ENCODE measurements at places on chromosomes 7 and 10. TPM values are rescaled to one million over a fixed set of nuclear protein-coding genes. Genes with fewer than 3 reads are reported as not detected.

DNA sequence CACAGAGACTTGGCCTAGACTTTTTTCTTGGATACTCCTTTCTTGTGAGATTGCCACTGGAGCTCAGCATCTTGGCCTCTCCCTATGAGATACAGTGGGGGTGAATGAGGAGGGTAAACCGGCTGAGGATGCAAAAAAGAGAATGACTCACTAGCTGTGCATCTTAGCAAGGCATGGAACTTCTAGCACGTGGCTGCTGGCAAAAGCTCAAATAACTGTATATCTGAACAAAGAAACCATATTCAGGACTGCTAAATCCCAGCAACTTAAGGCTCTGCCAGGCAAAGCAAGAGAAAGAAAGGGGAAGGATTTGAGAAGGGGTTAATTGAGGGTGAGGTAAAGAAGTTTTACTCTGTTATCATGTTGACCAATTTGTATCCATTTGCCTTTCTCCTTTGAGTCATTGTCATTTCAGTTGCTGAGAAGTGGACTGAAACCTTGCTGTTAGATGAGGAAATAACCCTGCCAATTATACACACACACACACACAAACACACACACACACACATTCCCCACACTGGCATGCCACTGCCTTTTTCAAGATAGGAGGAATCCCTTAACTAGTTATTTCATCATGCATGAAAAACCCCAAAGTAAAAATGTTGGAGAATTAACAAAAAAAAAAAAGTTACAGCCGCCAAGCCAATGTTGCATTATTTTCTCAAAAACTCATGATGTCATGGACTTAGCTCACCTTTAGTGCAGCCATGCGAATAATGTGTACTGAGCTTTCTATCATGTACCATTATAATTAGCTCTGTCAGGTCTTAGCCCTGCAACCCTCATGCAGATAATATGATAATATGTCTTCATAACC, 997.3 kb downstream of the LRMDA start:
- no peak for DNase-seq

DNA sequence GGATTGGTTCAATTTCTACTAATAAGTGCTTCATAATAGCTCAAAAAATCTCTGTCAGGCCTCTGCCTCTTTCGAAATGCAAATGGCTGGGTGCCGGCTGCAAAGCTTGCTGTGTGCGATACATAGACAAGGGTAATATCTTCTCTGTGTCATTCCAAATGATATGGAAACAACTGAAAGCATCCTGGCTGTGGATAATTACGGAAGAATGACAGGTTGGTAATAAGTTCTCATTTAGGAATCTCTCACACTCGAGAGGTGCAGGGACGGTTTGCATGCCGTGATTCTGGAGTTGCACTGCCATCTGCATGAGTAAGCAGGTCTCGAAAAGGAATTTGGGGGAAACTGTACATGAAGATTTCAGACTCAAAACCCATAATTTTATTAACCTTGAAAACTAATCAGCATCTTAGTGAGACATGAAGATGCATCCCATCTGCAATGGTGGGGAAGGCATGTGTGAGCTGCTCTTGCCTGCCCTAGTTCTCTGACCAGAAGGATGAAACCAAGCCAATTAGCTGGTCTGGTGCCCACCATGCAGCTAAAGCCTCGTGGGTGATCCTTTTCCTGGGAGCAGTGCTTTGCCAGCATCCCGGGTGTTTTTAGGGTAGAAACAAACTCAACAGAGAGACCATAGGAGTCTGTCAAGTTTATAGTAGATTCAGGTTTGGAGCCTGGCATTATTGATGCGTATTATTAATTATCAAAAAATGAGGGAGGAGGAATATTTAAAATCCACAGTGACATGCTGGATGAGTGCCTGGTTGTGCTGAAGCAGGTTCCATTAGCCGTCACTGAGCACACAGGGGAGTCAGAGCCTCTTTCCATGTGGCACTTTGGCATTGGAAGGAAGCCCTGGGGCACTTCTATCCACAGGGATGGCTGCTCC, 503.6 kb upstream of the MGMT start:
- no peak for DNase-seq

Gene TCTN3
- 32.1 TPM for total RNA-seq

Gene AKR1C8
- not detected for total RNA-seq

DNA sequence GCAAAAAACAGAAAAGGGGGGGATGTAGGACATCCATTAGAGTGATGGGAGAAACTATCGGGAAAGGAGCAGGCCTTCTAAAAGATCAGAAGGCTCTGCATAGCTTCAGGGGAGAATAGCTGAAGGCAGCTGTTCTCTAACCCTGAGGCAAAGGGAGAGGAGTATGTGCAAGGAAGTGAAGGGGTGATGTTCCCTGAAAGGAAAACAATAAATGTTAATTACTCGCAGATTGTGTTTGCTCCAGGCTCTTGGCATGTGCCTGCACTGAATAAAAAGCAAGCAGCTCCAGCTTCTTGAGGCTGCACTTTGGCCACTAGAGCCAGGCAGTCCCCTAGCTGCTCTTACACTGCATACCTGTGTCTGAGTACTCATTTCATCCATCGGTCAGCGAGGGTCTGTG, 14.4 kb upstream of the STARD3NL start:
- no peak for DNase-seq

Gene SPDYE3
- total RNA-seq = not detected

DNA sequence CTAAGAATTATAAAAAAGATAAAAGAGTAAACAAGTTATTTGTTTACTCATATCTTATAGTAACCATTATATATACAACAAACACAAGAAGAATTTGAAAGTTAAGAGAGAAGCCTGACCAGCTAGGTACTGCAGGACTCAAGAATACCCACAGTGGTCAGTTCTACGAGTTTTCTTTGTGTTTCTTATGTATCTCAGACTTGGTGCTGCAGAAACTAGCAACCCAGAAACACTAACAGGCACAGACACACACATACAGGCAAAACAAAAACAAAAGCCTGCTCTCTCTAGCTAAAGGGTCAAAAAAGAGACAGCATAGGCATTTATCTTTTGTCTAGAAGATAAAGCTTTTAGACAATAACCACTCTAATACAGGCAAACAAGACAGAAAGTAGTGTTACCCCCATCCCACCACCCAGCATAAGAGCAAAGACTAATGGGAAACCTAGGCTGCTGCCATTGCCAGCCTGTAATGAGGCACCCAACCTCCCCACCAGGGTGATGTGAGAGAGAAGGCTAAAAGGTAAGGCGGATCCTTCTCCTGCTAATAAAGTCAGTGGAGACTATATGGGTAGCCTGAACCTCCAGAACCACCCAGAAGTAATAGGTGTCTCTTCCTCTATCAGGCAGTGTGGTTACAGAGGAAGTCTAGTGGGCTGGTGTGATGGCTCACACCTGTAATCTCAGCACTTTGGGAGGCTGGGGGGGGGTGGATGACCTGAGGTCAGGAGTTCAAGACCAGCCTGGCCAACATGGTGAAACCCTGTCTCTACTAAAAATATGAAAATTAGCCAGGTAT, 113.9 kb downstream of the DNAJC1 start:
- DNase-seq = no peak

Gene ANKRD7
- total RNA-seq = 3.1 TPM

Gene LRRN3
- total RNA-seq = 39.1 TPM

Gene LIPN
- not detected for total RNA-seq

Gene TFEC
- total RNA-seq = 8.2 TPM

Gene HOXA11
- 9.3 TPM for total RNA-seq

Gene PAPOLB
- total RNA-seq = 2.2 TPM

Gene MACC1
- total RNA-seq = 7.1 TPM

- no peak for DNase-seq
Observed at GRCh38 chr10:86079088-86079487, 287.5 kb downstream of the GRID1 start.

DNA sequence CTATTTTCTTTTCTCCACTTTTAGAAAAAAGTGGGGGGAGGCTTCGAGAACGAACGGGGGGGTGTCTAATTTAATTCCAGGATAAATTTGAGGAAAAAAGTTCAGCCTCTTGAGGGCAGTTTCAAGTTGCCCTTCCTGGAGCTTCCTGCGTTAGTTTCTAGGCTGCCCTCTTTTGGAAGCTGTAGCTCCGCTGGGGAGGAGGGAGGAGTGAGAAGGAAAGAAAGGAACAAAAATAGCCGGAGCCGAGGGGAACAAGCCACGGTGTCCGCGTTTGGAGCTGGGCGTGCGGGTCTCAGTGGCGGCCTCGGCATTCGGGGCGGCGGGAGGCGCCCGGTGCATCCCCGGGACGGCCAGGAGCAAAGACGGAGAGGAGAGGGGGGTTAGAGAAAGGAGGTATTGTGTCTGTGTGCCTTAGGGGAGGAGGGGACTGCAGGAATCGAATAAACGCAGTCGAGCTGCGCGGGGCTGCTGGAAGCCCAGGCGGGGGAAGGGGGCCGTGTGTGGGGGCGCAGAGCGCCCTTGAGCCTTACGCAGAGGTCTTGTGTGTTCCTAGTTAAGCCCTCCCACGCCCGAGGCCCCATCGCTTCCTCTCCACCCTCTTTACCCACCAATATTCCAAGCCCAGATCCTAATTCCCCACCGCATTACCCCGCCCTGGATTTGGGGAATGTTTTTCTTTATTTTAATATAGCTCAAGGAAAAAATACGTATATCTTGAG, 2.0 kb upstream of the TNRC18 start:
- no peak for DNase-seq

- DNase-seq = no peak
Observed at GRCh38 chr7:24227603-24228359, 56.2 kb upstream of the NPY start.

DNA sequence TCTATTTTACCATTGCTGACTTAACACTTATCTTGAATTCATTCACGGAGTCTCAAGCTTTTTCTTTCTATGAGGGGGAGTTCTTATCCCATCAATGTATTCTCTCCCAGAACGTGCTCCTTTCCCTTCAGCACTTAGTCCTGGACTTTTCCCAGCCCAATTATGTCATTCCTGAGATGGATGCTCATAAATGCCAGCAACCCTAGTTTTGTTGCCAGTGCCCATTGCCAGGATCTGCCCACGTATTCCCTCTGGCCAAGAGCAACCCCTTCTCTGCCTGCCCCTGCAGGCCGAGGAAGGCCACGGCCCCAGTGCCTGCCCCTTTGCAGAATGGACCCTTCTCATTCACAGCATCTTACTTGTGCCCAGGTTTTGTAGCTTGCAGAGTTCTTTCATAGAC, 67.4 kb upstream of the PPP1R3C start:
- DNase-seq = no peak

GRCh38 chr10:14884082-14884481, 5.4 kb downstream of the SUV39H2 start:
- no peak for DNase-seq

Gene DGKB
- 22.5 TPM for total RNA-seq

DNA sequence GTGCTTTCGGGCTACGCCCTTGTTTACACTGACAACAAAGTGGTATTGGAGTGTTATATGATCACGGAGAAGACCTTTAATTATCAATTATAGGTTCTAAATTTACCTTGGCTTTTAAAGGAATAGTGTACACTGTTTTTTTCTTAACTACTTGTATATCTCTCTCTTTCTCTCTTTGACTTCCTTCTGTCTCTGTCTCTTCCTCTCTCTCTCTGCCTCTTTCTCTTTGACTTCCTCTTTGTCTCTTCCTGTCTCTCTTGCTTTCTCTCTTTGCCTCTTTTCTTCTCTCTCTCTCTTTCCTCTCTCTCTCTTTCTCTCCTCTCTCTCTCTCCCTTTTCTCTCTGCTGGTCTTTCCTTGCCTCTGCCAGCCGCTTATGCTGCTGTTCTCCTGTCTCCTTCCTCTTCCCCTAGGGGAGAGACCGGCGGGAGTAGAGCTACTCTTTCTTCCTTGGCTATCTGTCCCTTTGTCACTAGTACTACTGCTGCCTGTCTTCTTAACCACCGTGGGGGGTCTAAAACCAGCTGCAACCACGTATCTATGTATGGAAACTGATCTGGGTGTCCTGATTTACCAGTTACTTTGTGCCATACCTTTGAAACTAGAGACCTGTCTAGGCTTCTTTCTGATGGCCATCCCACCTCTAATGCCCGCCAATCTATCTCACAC, 36.9 kb upstream of the GSDME start:
- no peak for DNase-seq

DNA sequence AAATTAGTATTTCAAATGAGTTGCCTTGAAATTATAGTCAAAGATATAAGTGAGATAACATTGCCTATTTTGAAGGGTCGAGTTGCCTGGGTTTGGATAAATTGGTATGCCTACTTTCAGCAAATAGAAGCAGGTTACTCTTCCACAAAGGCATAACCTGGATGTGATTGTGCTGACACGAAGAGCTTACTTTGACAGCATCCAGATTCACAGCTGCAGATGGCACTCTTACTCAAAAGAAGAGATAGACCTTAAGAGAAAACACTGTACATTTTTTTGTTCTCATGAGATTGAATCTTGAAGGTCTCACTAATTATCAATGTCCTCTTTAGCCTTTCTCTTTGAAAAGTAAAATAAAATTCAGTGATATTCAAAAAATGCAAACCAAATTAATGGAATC, 1338.7 kb downstream of the REEP3 start:
- DNase-seq = no peak

DNA sequence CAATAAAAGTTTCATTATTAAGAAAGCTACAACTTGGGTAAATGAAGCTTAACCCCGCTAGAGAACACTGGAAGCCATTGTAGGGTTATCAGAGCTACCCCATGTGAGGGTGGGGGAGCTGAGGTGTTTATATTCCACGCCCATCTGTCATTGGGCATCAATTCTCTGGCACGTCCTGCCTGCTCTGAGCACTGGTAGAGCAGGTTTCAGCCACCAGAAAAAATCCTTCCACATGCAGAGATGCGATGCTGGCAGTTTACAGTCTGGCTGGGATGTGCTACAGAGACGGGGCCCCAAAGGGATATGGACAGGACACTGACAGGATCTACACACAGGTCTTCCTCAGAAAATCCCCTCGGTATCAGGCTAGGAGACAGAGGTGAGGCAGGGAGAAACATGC, 15.9 kb upstream of the RAPGEF5 start:
- DNase-seq = no peak

GRCh38 chr7:134083766-134084487, 43.2 kb upstream of the LRGUK start:
- DNase-seq = no peak

Gene PLEKHS1
- 0.42 TPM for total RNA-seq

DNA sequence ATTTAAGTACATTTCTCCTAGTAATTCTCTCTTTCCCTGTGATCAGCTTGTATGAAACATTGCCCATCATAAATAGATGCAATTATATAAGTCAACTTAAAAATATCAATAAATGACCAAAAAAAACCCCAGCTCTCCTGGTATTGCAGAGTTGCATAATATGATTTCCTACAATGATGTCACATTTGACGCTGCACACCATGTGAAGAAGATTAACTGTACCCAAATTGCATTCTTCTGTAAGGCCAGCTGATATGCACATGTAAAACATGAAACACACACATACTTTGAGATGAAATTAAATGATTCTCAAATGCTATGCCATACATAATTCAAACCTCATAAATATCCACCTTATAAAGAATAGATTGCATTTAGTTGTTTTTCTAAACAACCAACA, 115.5 kb downstream of the AGMO start:
- DNase-seq = no peak

- DNase-seq = no peak
Observed at GRCh38 chr7:39217783-39218182, 240.1 kb downstream of the POU6F2 start.

Gene TSPAN12
- total RNA-seq = 29.4 TPM

DNA sequence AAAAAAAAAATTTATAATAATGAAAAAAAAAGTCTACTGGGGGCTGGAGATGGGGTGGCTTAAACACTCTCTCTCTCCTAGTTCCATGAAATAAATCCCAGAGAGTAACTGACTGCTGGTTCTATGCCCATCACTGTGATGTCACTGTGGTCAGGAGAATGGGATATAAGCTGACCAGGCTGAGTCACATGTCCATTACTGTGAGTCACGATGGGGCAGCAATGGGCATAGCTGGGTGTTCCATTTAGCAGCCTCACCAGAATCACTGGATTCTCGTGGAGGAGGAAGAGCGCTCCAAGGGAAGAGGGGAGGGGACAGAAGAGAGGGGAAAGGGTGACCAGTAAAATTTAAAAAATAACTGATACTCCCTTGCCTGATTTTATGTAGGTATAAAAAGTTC, 37.1 kb downstream of the MASTL start:
- no peak for DNase-seq

Data from urinary bladder (tissue), 4 donors.